ENCODE measurements at places on chromosomes 3 and 15.

GRCh38 chr3:7270731-7271130 is 409.8 kb downstream of the GRM7 start:
- DNase-seq = no peak

- no peak for DNase-seq
Measured at GRCh38 chr3:150278843-150279381, 129.2 kb upstream of the TSC22D2 start.

- DNase-seq = no peak
Measured at GRCh38 chr3:132623646-132624045, 26.6 kb downstream of the ACKR4 start.

DNA sequence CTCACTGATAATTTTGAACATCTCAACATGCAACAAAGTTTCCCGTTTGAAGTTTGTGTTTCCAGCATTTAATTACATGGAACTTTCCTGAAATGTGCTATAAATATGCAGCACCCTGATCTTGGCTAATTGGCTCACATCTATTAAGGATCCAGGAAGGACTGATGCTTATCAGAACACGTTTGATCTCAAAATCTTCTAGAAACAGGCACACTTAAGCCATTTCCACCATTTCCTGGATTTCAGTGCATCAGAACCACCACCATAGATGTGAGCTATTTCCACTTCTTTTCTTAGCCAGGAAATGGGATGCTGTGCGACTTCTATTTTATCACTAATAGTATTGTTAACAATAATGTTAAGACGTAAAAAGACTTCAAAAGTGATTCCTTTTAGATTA is 228.9 kb downstream of the FEZF2 start:
- no peak for DNase-seq

GRCh38 chr15:35720984-35721383 is 175.0 kb upstream of the DPH6 start:
- no peak for DNase-seq

GRCh38 chr3:185709251-185709955 is 115.4 kb downstream of the IGF2BP2 start:
- no peak for DNase-seq

GRCh38 chr15:76341366-76342057 is 4.9 kb downstream of the ISL2 start:
- DNase-seq = no peak

DNA sequence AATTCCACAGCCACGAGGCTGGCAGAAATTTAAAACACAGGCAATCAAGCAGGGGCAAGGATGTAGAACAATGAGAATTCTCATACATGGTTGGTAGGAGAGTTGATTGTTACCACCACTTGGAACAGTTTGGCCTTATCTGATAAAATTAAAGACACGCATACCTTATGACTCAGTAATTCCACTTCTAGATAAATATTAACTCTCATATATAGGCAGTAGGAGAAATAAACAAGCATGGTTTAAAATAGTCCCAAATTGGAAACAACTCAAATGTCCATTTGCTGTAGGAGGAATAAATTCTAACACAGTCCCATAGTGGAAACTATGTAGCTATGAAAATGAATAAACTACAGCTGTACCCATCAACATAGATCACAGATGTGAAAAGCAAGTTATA is 42.3 kb upstream of the USP3 start:
- no peak for DNase-seq

- no peak for DNase-seq
Measured at GRCh38 chr3:16942955-16943354, 58.2 kb downstream of the PLCL2 start.

- DNase-seq = no peak
Measured at GRCh38 chr15:98562331-98562937, 85.9 kb upstream of the IGF1R start.

GRCh38 chr3:85604641-85605040 is 645.9 kb downstream of the CADM2 start:
- no peak for DNase-seq

- no peak for DNase-seq
Measured at GRCh38 chr3:851098-851790, 241.6 kb upstream of the CNTN6 start.

DNA sequence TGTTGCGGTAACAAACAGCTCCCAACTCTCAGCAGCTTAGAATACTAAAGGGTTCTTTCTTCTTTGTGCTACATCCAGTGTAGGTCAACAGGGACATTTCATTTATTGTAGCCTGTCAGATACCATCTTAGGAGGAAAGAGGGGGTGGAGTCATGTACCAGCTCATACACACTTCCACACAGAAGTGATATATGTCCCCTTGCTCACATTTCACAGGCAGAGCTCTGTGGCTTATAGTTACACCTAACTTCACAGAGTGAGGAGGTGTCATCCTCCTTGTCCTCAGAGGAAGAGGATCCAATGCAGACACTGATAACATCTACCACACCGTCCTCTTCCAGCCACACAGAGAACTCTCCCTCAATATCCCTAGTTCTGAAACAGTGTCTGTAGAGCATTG is 247.2 kb downstream of the SLCO3A1 start:
- no peak for DNase-seq

DNA sequence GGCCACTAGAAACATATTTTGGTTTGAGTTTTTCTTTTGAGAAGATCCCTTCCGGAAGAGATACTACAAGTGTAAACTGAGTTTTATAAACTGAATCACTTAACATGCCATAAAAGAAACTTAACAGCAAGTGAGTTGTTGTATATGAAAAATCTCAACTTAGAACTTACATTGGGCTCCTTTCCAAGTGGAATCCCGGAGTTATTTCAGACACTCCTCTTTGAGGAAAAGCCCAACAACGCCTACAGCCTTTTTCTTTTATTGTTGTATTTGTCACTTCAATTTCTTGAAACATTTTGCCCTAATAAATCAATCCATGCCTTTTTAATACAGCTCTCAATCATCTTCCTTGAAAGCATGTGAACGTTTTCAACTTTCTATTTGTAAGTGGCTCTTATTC is 137.3 kb downstream of the FEZF2 start:
- DNase-seq = no peak

- DNase-seq = no peak
Measured at GRCh38 chr3:128859630-128860029, 19.8 kb upstream of the ACAD9 start.

DNA sequence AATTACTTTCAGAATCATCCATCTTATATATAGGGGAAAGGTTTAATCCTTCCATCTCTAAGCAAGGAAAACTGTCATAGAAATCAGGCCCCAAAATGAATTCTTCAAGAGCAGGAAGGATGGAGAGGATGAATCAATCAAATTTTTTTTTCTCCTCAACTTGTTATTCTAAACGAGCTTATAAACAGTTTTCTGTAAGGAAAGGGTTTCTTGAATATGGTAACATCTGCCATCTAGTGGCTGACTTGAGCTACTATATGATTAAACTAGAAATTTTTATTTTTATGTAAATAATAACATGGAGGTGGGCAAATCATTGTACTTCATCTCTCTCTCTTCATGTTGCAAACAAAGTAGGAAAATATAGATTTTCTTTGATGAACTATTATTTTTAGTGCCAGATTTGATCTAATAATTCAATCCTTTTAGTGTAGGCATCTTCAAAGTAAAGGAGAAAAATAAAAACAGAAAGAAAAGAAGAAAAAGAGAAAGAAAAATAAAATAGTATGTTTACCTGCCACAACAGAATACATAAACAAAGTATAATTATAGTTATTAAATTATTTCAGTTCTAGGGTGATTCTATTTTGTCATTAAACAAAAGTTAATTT is 146.6 kb downstream of the SERPINI1 start:
- peak; percentile 23 for DNase-seq

DNA sequence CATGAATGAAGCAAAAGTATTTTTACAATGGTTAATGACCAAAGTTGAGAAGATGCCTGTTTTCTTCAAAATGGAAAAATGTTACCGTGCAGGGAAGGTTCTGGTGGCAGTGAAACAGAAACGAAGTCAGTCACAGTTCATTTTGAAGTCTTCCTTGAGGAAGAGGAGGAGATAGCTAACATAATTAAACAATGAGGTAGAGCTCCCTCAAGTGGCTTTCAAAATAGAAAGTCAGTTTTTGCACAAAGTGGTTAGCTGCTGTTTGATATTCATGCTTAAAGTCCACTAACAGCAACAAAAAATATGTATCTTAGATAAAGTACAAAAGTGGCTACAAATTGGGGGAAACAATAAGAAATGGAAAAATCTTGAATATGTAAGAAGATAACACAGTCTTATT is 87.3 kb downstream of the TFG start:
- DNase-seq = peak; percentile 11

DNA sequence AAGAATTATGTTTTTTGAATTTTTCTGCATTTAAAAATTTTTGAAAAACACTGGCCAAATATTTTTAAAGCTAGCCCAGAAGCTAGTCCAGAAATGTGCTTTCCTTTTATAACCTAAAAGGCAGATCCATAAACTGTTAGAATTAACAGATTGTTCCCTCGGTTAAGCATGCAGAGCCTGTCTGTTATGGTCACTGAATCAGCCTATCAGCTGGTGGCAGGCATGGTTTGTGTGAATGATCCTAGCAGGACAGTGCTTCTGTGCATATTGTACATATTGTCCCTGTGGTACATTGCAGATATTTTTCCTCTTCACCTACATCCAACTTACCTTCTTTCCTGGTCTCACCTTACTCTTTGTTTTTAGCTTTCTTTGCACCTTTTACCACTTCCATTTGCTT is 53.3 kb downstream of the RARB start:
- DNase-seq = no peak
